ENCODE measurements at places on chromosomes 7 and 10. TPM values are rescaled to one million over a fixed set of nuclear protein-coding genes. Genes with fewer than 3 reads are reported as not detected.

SORCS1 gene
- total RNA-seq, result 2.5 TPM

- DNase-seq, result no peak
Observed at GRCh38 chr7:46393142-46393541, 472.1 kb upstream of the IGFBP3 start.

SLC18A3 gene
- total RNA-seq, result not detected

GRCh38 chr7:105769901-105770628 lies 106.3 kb downstream of the ATXN7L1 start:
- no peak for DNase-seq

- DNase-seq, result peak; percentile 38
Observed at GRCh38 chr7:6652446-6653011, 15.4 kb downstream of the ZNF316 start.

GRCh38 chr7:158238616-158239289 lies 348.9 kb downstream of the PTPRN2 start:
- DNase-seq, result no peak

- DNase-seq, result no peak
Observed at GRCh38 chr7:112510001-112510742, 29.4 kb downstream of the LSMEM1 start.

DNA sequence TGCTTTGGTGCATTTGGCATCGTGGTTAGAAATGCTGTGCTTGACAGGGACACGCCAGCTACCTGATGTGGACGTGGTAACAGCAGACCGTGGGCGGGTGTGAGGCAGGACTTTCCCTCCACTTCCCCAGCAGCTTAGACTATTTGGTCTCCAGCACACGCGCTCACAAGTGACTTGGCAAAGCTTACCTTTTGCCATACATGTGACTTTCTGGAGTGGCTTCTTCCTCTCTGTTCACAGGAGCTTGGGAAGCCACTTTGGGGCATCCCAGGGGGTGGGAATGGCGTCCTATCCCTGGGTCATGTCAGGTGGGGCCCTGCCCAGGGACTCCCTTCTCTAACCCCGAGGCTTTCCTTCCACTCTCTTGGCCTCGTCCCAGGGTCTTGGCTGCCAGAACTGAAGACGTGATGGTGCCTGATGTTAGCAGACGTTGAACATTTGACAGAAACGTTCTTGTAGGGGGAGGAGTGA lies 228.7 kb upstream of the KLF6 start:
- no peak for DNase-seq

GRCh38 chr7:87226495-87226894 lies 7.0 kb upstream of the TMEM243 start:
- DNase-seq, result no peak

DNA sequence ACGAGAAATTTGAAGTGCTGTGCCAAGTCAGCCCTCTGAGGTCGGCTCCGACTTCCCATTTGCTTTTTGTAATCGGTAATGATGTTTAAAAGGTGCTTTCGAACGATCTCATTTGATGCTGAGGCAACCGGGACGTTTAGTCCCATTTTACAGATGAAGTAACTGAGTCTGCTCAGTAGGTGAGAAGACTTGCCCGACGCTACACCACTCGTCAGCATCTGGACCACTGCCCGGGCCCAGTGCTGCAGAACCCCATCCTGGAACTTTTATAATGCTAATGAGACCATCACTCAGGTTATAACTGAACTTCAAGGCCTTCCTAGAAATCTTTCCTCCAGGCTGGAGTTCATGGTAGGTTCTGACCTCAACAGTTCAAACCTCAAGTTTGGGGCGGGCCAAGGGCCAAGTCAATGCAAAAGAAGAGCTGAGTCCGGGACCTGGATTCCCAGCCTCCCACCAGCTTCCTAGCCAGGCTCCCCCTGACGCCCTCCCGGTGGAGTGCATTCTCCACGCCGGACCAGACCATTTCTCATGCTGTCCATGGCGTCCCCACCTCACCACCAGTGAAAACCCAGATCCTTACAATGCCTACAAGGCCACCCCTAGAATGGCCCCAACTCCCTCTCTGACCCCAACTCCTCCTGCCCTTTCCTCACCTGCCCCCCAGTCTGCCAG lies 699 bp upstream of the PDLIM1 start:
- no peak for DNase-seq

GRCh38 chr10:44811072-44811471 lies 100.1 kb upstream of the TMEM72 start:
- DNase-seq, result no peak

DNA sequence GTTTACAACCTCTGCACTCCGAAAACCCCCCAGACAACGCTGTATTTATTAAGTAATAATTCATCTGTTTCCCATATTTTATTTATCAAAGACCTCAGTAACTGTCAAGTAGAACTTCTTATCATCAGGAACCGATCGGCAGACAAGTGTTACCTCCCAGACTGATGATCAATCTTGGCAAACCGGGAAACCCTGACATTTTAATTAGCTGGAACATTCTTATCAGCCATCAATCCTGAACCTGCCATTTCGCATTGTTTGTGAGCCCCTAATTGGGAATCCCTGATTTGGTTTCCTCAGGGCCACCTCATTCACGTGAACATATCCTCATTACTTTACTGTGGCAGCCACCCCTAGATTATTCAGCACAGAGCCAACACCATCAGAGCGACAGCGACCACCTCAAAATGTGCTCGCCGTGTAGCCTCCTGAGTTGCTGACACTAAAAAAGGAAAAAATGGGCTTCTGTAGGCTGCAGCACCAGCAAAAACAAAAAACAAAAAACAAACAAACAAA lies 93.6 kb upstream of the SDK1 start:
- DNase-seq, result no peak

- DNase-seq, result no peak
Observed at GRCh38 chr7:96174812-96175211, 147.1 kb downstream of the SLC25A13 start.

DNA sequence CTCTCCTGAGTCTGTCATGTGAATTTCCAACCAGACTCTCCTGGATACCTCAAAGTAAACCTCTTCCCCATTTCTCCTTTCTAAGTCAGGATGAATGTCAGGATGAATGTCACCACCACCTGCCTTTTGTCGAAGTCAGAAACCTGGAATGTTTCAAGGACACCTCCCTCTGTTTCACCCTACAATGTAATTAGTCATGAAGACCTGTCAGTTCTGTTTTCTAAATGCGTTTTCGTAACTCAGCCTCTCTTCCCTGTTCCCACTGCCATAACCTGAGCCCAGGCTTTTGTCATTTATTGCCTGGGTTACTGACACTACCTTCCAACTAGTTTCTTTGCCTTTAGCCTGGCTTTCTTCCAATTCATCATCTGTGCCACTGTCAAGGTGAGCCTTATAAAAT lies 5.5 kb upstream of the STN1 start:
- DNase-seq, result no peak

SYT15 gene
- total RNA-seq, result 0.54 TPM

- no peak for DNase-seq
Observed at GRCh38 chr7:25821225-25821624, 330.8 kb upstream of the NFE2L3 start.

- no peak for DNase-seq
Observed at GRCh38 chr10:104640339-104641186, 527 bp upstream of the SORCS3 start.

GRCh38 chr10:129472696-129473555 lies 5.9 kb downstream of the MGMT start:
- no peak for DNase-seq

DNA sequence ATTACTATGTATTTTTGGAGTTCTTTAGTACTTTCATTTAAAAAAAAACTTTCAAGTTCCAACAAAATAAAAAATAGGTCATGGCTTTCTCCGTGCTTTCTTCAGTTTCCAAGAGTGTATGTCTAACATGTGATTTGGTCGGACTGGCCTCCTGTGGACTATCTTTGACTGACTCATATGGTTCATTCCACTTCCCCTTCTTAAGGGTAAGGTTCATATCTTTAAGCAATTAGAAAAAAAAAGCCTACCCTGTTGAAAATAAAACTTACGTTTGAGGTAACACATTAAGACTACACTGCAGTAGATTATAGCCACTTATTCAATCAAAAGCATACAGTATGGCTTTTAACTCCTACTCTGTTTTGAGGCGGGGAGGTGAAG lies 112.8 kb upstream of the AHR start:
- no peak for DNase-seq

VGF gene
- total RNA-seq, result not detected

SH2D4B gene
- total RNA-seq, result not detected

ZNF488 gene
- total RNA-seq, result 19.8 TPM

DNA sequence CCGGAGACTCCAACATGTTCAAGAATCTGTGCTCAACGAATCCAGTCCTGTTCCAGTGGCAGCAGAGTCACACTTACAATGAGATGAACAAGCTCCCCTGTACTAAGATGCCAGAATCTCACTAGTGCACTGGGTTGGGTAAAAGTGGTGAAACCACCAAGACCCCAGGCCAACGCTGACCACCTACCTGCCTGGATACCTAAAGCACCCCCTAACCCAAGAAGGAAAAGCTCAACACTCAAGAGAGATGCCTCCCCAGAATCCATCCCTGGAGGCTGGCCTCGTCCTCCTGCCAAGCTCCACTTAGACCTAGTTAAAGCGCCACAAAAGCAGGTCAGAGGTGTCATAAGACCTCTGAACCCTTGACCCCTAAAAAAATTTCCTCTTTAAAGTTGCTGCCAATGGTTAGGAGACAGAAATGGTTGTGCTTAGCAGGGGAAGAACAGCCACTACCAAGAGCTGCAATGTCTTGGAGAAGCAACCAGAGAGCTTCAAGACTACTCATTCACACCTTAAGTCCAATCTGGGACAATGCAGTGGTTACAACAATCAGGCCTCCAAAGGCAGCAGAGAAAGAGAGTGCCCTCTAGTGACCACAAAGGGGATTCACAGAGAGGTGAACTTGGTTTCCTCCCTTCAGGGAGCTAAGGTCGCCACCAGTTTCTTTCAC lies 94.6 kb upstream of the MACROH2A2 start:
- DNase-seq, result no peak

DNA sequence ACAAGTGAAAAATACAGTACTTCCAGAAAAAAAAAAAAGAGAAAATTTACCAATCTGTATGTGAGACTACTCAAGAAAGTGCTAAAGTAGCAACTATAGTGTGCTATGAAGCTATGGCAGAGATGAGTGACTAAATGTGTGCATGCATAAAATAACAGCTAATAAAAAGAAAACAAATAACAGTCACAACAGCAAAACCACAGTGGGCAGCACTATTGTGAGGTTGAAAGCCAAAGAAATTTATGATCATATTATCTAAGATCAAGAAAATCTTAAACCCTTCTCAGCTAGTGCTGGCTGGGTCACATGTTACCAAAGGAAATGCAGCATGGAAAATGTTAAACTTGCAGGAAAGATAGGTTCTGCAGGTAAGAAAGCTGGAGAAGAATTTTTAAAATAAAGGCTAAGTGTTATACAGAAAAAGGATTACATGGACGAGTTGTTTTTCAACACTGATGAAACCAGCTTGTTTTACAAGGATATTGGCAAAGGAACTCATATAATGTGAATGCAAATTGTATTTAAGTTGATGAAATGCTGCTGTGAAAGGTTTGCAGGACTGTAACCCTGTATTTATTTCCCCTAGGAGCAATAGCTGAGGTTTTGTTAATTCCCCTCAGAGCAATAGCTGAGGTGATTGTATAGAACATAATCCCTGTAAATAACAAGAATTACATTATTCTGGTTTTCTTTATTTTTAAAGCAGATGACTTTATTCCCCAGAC lies 15.6 kb upstream of the OR2A5 start:
- no peak for DNase-seq

OR2A1 gene
- total RNA-seq, result not detected

GRCh38 chr7:93882468-93882867 lies 8.1 kb downstream of the TFPI2 start:
- DNase-seq, result no peak

DNA sequence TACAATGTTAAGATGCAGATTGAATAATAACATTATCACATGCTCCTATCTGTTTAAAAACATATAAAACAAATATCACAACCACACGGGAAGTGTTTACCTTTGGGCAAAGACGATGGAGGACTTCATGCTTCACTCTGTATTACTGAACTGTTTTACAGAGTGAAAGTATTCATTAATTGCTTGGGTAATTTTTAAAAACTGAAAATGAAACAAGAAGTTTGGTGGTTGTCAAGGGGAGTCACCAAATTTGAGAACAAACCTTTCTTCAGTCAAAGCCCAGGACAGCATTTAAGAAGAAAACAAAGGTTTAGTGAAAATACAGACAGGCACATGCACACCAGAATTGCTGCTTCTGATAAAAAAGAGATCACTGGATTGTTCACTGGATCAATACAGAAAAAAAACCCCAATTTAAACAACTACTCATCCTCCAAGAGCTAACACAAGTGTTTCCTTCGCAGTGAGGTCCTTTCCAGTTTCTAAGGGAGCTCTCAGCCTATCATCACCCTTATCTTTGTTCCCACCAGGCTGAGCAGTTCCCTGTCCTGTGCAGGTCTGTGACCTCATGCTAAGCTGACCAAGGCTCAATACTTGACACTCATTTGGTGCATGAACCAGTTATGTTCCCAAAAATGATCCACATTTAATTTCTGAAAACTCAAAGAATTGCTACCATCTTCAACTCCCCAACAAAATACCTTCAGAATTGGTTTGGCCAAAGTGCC lies 8.8 kb downstream of the PARP12 start:
- no peak for DNase-seq

ANKRD61 gene
- total RNA-seq, result not detected

TMEM176B gene
- 394 TPM for total RNA-seq

- DNase-seq, result no peak
Observed at GRCh38 chr10:74137992-74138391, 12.6 kb downstream of the AP3M1 start.

SPDYE6 gene
- total RNA-seq, result not detected

PRDX3 gene
- total RNA-seq, result 76.2 TPM

ZNF25 gene
- 4.6 TPM for total RNA-seq

- no peak for DNase-seq
Observed at GRCh38 chr10:129626796-129627435, 159.9 kb downstream of the MGMT start.

GRCh38 chr7:91031757-91032156 lies 232.5 kb upstream of the FZD1 start:
- DNase-seq, result no peak

GRCh38 chr7:149689291-149689721 lies 84.1 kb downstream of the ZNF467 start:
- no peak for DNase-seq

- DNase-seq, result no peak
Observed at GRCh38 chr7:77235276-77235675, 35.7 kb upstream of the FGL2 start.

DGKB gene
- 0.76 TPM for total RNA-seq

PTPRN2 gene
- total RNA-seq, result 21.2 TPM

GJD4 gene
- not detected for total RNA-seq

SFTPD gene
- not detected for total RNA-seq
